ENCODE measurements at places on chromosomes 2 and 18.

GRCh38 chr2:223772363-223772762, 65.0 kb downstream of the AP1S3 start:
- no peak for DNase-seq

- no peak for DNase-seq
Observed at GRCh38 chr2:173797586-173798263, 167.4 kb downstream of the SP3 start.

DNA sequence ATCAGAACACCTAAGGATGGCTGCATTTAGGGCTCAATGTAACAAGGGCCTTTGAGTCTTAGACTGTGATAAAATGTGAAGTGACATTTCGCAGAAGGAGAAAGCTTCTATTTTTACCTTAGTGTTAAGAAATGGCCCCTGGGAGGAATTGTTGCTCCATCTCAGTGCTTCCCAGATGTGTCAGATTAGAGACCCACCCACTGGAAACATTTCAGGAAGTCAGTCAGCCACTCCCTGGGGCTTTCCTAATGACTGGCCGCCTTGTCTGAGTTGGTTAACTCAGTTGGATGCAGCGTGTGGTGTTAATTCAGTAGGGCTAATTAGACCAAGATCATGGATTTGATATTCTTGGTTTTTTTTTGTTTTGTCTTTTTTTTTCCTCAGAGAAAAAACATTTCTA, 355.9 kb downstream of the PIK3C3 start:
- no peak for DNase-seq

DNA sequence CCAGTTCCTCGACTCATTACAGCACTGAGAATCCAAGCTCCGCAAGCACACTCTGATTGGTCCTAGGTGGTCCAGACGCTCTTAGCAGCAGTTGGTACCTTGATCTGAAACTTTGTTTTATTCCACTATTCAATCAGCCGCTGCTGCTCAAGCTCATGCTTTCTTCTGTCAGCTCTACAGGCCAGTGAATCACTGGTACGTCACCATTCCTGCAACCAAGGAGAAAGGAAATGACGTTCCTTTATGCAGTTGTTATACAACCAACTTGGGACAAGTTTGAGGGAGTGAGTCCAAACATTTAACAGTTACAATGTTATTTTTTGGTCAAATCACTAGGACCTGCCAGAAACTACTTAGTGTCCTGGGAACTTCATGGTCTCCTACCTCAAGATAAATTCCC, 398.8 kb upstream of the TMEFF2 start:
- no peak for DNase-seq

GRCh38 chr2:197145471-197146056, 165.0 kb downstream of the ANKRD44 start:
- DNase-seq = no peak

DNA sequence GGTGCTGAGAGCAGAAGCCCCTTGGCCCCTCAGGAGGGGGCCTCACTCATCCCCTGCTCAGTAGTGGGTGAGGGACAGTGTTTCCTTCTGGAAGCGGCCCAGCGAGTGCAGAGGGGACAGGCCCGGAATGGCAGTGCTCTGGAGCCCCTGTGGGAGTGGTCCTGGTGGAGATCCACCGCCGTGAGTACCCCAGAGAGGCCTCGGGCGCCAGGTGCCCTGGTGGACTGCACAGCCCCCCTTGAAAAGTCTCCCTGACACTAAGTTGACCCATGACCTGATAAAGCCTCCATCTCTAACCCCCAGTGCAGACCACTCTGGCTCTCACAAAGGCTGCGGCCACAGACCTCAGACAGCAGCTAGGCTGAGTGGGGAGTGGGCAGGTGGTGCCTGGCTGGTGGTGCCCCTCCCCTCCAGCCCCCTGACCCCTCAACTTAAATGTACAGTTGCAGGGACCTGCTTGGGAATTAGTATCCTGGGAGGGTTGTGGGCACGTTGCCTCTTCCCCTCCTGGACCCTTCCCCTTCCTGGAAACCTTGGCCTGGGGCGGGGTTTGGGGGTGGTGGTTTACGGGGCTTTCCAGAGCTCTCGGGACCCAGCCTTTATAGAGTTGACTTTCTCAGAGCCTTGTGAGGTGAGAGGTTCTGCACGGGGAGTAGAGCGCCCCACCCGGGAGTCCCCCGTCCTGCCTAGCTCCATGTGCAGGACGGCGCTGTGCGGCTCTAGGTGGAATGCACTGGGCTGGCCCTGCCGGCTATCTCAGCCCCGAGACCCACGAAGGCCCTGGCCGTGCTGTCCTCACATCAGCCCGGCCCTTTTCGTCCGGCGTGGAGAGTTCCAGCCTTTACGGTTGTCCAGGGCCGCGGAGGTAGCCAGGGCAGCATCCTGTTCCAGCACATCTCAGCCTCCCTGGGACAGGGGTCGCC, 62.7 kb downstream of the RTP5 start:
- no peak for DNase-seq

DNA sequence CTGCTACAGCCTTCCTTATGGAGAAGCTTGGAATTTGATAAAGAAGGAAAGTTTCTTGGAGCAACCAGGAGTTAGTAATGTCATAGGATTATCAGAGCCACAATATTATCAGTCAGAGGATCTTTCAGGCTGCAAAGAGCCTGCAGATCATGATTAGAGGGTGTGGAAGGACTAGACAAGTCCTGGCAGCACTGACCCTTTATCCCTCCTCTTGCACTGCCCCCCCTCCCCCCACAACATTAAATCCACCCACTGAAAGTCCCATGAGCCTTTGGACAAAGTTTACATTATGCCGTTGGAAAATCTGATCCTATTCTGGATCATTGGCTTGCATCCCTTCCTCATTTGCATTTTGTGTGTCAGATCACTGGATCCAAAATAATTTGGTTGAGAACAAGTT, 18.7 kb upstream of the IMPA2 start:
- no peak for DNase-seq

GRCh38 chr2:120224735-120225548, 1.7 kb upstream of the TMEM185B start:
- no peak for DNase-seq

Data from hematopoietic multipotent progenitor cell treated with erythropoietin and hydrocortisone succinate and interleukin-3 and kit ligand, for 15 days (in vitro differentiated cells).